ENCODE measurements at places on chromosomes 3 and 15.

DNA sequence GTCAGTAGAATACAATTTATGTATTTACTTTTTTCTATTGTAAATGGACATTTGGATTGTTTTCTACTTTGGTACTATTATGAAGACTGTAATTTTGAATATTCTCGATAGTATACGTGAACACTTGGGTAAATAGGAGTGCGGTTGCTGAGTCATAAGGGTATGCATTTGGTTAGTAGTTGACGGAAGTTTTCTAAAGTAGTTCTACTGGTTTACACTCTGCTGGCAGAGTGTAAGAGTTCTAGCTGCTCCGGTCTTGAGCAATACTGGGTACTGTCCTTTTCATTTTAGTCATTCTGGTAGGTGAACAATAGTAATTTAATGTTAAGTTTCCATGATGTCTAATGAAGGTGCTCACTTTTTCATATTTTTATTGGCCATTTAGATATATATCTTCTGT lies 70.0 kb downstream of the MEF2A start:
- DNase-seq = no peak

DNA sequence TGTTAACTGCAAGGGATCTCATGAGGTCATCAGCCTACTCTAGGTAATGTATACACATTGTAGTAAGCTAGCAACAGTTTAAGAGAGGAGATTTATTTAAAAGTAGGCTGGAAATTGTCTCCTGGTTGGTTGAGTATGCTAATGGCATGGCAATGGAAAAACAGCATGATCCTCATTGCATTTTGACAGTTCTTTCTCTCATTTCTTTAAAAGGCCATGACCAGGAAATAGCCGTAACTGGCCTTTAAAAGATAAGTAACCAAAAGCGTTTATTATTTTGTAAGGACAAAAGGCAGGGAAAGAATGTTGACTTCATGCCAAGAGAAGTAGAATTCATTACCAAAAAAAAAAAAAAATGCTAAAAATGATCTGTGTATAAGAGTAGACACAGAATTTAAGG lies 310.3 kb downstream of the FGF12 start:
- DNase-seq = no peak

DNA sequence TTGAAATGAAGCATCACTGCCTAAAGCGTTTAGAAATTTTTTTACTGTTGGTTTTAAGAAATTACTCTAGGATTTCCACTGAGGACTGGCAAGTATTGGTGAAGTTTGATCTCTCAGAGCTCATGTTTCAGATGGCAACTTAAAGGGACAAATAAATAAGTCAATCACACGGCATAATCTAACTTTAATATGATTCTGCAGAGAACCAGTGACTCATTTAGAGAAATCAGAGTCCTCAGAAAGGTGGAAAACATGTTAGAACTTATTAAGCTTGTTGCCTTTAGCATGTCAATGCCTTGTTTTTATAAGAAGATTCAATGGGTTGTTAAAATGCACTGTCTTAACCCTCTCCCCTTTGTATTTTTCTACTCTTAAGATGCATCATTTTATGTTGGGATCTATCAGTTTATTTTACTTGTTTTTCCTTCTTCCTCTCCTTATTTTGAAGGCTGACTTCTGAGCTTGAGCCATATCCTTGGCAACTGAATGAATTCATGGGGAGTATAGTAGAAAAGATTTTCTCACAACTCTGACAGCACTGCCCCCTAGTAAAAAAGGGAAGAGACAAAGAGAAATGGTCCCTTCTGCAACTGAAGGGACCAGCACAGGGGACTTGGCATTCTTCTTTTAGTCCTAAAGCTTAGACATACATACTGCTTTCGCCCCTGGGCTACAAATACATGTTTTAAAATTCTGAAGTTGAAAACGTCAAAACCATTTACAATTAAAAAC lies 431.2 kb downstream of the LPP start:
- DNase-seq = no peak

- no peak for DNase-seq
Measured at GRCh38 chr3:151319628-151320027, 3.0 kb upstream of the GPR87 start.

- no peak for DNase-seq
Measured at GRCh38 chr3:1727242-1727641, 371.4 kb upstream of the CNTN4 start.

GRCh38 chr3:33047842-33048834 lies 48.8 kb downstream of the GLB1 start:
- peak; percentile 45 for DNase-seq

GRCh38 chr3:73207946-73208440 lies 146.5 kb downstream of the EBLN2 start:
- no peak for DNase-seq

DNA sequence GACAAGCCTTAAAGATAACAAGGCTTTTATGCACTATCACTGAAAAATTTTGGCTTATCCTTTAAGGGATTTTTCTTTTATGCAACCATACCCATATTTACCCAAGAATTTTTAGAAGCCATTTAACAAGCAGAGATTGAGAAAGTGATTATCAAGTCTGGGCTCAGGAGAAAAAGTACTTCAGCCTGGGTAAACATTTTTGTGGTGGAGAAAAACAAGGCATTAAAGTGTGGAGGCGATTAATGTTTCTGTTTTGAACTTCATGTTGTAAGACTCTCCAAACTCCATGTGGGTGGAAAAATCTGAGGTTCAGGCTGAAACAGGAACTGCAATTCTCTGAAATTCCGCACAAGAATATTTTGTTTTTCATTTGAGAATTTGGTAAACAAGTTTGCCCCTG lies 260.4 kb upstream of the KCNMB2 start:
- DNase-seq = no peak

DNA sequence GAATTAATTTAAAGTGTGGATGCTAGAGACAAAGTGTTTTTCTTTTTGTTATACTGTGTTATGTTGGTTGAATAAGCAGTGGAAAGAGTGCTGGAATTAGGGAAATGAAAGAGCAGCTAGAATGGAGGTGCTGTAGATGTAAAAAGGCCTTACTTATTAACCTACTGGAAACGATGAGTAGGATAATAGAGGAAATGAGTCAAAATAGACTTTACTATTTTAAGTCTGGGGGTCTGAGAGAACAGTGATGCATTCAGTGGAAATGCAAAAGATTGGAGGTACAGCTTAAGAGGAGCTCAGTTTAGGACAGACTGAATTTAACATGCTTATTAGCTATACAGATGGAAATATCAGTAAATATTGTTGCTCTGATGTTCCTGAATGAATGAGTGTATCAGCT lies 674.0 kb downstream of the OTOL1 start:
- no peak for DNase-seq

DNA sequence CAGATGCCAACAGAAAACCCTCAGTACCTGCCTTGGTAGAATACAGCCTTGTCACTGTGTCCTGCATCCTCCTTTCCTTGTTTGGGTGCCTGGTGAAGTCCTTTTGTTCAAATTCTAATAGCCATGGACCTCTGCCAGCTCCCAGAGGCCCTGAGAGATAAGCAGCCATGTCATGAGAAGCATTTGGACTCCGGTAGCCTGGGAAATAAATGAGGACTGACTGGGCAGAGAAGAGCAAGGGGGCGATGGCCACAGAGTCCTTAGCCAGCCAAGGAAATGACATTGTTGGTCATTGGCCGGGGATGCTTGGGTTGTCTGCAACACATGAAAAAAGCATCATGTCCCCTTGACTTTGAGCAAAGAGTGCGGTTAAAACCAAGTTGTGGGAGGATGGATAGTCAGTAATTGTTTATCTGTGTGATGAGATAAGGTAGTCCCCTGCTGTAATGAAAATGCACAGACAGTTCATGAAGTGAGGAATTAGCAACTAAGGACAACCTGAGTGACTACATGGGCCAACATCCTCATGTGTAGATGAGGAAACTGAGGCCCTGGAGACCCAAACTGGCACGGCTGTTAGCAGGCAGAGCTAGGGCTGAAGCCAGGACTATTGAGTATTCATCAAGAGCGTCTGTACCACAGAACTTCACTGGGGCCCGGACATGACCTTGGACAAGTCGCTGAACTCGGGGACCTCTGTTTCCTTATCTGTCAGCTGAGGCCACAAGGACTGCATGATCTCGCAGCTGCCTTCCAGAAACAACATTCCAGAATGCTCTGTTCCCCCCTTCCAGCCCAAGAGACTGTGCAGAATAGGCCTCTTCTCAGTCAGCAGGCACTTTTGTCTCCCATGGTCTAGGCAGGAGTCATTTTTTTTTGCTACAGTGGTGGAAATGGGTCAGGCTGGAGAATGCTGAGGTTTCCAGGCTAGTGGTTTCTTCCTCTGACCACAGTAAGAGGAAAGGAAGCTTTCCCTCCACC lies 90.5 kb upstream of the CTDSPL start:
- DNase-seq = no peak

GRCh38 chr15:95180530-95180929 lies 949.2 kb downstream of the MCTP2 start:
- no peak for DNase-seq

- no peak for DNase-seq
Measured at GRCh38 chr15:66749841-66750575, 48.0 kb downstream of the SMAD6 start.

- no peak for DNase-seq
Measured at GRCh38 chr3:146865175-146865755, 260.1 kb upstream of the PLSCR5 start.

- no peak for DNase-seq
Measured at GRCh38 chr3:135012101-135012500, 217.0 kb downstream of the EPHB1 start.

- DNase-seq = peak; percentile 26
Measured at GRCh38 chr3:14461748-14462324, 59.4 kb downstream of the SLC6A6 start.

DNA sequence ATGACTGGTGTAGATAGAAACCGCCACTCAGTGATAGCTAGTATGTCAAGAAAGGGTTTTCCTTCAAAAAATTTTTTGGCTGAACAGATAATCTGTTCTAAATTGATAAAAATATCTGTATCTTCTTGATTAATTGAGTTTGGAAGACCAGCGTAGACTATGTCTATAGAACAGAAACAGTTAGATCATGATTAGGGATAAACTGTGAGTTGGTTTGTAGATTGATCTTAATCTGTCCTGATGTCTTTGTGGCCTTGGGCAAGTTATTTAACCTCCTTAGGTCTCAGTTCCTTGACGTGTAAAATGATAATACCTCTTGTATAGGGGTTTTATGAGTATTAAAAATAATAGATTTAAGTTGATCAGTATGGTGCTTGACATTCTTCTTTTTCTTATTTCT lies 4.7 kb downstream of the NFKBIZ start:
- DNase-seq = no peak

- no peak for DNase-seq
Measured at GRCh38 chr3:131568460-131568859, 65.7 kb upstream of the MRPL3 start.

DNA sequence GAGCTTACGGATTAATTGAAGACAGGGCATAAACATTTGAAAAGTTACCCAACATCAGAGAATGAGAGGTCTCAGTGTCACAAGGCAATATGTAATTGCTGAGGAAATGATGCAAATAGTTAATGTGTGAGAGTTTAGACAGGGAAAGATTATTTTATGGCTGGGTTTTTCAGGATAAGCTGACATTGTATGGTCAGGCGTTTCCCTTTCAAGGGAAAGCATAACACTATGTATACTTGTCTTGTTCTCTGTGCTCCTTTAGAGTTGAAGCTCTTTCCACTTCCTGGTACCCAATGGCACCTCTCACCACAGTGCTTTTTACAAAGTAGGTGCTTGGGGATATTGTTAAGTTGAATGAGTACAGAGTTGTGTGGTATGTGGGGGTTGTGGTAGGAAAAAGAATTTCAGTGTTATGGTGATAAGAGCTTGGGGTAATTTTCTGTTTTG lies 19.9 kb downstream of the IQGAP1 start:
- DNase-seq = no peak

DNA sequence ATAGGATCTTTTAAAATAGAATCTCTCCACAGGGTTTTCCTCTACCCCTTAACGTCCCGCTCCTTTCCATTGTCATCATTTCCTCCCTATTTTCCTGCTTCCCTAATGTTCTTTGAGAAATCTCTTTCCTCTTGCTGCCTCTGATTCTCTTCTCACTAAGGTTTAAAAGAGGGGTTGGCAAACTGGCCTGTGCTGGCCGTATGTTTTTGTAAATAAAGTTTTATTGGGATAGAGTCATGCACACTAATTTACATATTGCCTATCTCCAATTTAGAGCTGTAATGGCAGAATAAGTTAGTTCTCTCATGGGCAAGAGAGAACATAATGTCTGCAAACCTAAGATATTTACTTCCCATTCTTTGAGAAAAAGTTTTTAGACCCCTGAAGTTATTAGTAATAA lies 25.0 kb downstream of the MRPL3 start:
- no peak for DNase-seq

DNA sequence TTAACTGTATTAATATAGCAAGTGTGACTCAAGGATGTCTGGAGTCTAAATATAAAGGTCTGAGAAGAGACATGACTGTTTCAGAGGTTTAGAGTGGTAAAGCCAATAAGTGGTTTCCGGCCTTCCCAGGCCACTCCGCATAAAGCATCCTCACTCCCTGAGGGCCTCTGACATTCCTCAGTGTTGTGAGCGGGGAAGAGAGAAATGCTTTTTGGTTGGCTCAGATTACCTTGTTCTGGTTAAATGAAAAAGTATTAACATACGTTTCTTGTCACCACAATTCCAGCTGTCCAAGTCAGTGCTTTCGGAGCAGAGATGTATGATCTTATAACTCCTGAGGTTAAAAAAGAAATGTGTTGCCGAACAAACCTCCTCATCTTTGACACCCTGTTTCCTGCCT lies 103.8 kb downstream of the RBMS3 start:
- DNase-seq = no peak

- DNase-seq = no peak
Measured at GRCh38 chr3:184168363-184169120, 6.1 kb upstream of the AP2M1 start.

DNA sequence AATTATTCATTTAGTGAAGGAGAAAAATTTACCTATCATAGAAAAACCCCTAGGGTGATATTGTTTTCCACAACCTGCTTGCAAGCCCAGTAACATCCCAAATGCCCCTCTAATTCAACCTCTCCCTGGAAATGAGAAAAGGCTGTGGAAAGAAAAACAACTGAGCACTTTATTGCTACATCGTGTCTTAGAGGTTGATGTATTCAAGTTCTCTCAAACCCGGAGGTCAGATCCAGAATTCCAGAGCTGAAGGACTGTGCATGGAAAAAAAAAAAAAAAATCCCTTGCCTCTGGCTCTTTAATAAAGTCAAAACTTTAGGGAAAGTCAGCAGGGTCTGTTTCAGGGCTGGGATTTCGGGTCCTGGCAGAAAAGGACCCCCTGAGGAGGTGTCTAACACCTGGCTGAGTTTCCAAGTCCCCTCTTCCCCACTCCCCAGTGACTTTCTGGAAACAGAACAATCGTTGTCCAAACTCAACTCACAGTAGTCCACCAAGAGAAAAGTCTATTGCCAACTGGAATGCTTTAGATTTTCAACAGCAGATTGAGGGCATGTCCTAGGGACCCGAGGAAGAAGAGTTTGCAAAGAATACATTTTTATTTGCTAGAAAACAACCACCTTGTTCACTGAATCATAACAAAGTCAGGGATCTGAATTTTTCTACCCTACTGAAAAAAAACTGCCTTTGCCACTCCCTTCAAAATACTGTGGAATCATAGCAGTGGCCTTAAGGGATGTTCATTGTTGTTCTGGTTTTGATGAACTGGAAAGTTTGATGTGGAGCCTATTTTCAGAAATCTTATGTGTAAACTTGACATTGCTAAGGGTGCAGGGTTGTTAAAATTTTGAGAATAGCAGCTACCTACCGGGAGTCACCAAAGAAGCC lies 207.5 kb upstream of the ADAMTS9 start:
- no peak for DNase-seq

Measured in T follicular helper cell (primary cell).